Muscle of arm (tissue), 14 donors: ENCODE measurements at places on chromosomes 16 and 17.

GRCh38 chr16:87056083-87056482 is 261.1 kb downstream of the C16orf95 start:
- DNase-seq = no peak

DNA sequence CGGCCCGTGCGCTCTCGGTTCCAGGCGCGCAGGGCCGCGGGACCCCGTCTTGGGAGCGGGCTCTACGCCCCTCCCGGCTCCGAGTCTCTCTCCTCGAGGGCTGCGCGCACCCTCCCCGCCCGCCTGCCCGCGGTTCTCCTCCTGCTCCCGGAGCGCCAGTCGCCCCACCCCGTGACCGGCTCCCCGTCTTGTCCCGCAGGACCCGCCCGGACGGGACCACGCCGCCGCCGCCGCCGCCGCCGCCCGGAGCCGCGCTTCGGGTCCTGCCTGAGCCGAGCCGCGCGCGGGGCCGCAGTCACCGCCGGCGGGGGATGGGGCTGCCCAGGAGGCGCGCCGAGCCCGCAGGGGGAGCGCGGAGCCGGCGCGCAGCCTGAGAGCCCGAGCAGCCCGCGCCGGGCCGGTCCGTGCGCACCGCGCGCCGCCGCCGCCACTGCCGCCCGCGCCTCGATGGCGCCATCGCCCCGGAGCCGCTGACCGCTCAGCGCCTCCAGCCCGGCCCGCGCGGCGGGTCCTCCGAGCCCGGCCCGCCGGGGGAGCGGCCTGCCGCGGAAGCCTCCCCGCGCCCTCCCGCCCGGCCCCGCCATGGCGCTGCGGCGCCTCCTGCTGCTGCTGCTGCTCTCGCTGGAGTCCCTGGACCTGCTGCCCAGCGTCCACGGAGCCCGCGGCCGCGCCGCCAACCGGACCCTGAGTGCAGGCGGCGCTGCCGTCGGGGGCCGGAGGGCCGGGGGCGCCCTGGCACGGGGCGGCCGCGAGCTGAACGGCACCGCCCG is at the start of gene SHISA6:
TSS of gene SHISA6 (plus strand) at position 373 of the 770 bp plus-strand sequence.
- no peak for DNase-seq

DNA sequence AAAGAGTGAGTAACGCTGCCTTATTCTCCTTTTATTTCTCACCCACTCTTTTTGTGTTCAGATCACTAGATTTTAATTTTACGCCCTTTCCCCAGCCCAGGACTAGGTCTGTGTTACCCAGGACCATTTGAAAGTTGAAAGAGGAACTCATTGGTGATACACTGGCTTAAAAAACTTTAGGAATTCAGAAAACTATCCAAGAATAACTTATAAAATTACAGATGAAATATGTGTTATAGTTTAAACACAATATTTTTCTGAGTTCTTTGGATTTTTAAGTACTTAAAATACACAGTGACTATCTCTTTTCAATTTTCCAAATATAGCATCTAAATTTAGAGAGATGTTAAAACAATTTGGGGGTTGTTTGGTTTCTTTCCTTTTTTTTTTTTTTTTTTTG is 385.2 kb downstream of the CDH13 start:
- no peak for DNase-seq

DNA sequence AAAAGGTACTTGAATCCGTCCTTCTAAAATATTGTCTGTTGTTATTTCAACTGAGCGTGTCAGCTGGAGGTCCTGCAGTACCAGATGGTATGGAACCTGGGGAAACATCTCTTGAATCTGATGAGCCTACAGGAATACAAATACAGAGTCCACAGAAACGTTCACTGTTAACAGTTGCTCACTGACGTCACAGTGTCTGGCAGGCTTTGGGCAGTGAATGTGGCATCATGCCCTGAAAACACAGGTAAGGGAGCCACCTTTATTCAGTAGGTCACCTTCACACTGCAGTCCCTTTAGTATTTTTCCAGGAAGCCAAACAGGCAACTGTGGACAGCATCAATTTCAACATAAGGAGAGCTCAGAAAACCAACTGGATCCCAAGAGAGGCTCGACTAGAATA is 56.1 kb downstream of the AMFR start:
- no peak for DNase-seq

GRCh38 chr17:8490256-8491023 is 54.8 kb downstream of the NDEL1 start:
- DNase-seq = no peak

GRCh38 chr17:71004413-71004812 is 835.1 kb downstream of the KCNJ2 start:
- DNase-seq = no peak

DNA sequence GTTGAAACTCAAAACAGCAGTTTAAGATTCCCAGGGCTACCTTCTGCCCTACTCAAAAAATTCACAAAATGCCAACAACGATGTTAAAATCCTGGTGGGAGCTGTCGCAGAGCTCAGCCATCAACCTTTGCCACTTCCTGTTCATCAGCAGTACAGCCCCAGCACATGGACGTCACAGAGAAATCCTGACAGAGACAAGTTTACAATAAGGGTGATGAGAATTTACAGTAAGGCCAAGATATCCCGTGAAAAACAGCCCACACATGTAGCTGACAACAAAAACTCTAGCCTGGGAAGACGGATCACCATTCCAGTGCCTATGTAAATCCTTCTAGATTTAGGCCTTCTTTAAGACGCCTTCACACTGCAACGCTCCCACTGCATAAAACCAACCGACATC is 18.8 kb downstream of the USP22 start:
- DNase-seq = no peak

DNA sequence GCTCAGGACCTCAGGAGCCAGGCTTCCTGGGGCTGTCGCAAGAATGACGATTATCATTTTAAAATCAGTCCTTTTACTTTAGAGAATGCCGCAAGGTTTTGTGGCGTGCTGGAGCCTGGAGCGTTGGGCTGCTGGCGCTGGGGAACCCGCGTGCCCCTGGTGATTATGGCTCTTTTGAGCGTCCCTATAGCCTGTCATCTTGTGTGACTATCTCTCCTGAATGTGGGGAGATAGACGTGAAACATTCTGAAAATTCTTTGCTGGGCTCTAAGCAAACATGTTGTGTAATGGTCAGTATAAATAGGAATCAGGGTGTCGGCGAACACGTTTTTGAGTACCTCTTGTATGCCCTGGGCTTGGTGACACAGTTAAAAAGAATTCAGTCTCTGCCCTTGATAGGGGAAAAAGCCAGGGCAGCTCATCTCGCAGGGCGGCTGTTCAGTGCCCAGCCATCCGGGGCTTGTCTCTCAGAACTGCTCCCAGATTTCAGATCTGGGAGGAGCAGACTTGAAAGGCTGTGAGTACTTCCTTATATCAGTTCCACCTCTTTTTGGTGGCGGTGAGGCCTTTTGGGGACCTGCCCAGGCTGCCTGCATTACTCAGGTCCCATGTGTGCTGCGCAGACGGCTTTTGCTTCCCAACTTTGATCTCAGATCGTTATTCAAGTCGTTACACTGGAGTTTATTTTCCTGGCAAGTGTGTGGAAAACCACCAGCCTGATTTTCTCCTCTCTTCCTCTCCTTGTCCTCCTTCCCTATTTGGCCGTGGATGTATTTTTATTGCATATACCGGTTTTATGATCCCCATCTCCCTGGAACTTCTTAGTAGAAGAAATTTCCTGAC is 973 bp downstream of the SLC7A6 start:
- peak; percentile 25 for DNase-seq

GRCh38 chr17:7882068-7882467 is 6.5 kb upstream of the CHD3 start:
- DNase-seq = no peak

DNA sequence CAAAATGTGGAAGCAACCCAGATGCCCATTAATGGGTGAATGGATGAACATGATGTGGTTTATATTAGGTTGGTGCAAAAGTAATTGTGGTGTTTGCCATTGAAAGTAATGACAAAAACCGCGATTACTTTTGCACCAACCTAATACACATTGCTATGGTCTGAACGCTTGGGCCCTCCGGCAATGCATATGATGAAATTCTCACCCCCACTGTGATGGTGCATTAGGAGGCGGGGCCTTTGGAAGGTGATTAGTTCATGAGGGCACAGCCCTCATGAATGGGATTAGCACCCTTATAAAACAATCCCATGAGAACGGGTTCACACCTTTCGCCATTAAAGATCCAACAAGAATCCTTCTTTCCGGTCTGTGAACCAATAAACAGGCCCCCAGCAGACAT is 25.3 kb upstream of the PRM1 start:
- no peak for DNase-seq

GRCh38 chr16:4920826-4921225 is 16.1 kb downstream of the PPL start:
- no peak for DNase-seq

DNA sequence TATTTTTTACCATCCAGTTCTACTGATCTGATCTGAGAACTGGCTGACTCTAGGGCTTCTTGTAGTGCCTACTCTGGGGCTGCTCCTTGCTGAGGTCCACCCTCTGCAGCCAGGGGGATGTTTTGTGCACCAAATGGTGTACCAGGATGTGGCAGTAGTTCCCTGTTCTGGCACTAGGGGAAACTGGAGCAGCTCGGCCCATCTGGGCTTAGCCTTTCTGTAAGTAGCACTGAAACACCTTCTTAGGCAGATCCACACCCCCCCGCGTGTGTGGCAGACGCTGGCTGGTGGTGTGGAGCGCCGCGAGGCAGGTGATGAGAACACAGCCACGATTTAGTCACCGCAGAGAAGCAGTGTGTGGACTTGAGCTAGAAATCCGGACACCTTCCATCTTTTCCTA is 17.0 kb downstream of the DUSP14 start:
- DNase-seq = no peak

- DNase-seq = no peak
Observed at GRCh38 chr16:65249768-65250167, 127.9 kb upstream of the CDH11 start.

- no peak for DNase-seq
Observed at GRCh38 chr17:10843811-10844210, 5.9 kb upstream of the PIRT start.

GRCh38 chr17:80837711-80838110 is 153.9 kb upstream of the CHMP6 start:
- no peak for DNase-seq

DNA sequence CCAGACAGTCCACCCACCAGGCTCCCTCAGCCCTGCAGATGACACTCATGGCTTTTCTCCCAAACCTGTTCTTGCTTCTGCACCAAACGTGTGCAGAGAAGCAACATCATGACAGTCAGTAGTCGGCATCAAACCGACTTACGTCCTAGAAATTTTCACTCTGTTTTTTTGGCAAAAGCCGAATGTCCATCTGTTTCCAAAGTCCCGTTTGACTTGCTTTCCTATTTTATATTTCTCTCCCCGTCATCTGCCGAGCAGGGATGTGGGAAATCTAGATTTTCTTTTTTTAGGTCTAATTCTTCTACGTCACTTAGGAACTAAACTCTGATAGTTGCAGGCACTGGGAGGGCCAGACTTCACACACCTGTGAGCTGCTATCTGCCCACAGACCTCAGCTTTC is 104.9 kb downstream of the RMI2 start:
- DNase-seq = no peak

DNA sequence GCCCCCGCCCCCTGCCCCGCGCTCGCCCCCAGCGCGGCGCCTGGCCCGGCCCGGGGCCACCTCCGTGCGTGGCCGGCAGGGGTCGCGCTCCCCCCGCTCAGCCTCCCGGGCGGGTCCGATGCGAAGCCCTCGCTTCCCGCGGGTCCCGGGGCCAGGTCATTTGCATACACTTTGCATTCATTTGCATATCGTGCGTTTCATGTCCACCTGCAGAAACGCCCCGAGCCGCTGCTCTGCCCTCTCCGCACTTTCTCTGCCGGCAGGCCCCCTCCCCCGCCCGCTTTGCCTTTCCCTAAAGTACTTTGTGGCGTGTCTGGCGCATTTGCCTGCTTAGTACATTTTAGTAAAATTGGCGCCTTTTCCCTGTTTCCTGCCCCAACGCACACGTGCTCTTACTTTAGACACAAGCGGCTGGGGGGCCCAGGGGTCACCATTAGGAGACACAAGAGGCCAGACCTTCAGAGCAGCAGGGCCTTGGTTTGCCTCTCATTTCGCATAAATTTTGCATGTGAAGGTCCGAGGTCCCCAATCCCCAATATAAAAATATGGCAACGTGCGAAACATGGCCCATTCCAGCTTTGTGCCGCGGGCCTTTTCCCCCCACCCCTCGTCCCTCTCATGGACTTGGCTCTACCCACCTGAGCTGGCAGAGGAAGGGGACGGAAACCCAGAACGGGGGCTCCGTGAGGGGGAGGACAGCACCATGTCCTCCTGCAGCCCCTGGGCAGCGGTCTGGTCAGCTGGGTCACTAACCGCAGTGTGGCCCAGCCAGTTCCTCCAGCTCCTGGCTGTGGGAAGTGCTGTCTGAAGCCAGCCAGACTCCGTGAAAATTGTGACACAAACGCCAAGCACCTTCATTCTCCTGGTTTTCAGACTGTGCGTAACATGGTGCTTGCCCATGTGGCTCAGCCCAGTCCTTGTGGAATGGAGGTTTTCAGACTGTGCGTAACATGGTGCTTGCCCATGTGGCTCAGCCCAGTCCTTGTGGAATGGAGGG is 34.8 kb downstream of the CBFA2T3 start:
- peak; percentile 42 for DNase-seq

- no peak for DNase-seq
Observed at GRCh38 chr17:33494151-33494550, 201.1 kb upstream of the ASIC2 start.

DNA sequence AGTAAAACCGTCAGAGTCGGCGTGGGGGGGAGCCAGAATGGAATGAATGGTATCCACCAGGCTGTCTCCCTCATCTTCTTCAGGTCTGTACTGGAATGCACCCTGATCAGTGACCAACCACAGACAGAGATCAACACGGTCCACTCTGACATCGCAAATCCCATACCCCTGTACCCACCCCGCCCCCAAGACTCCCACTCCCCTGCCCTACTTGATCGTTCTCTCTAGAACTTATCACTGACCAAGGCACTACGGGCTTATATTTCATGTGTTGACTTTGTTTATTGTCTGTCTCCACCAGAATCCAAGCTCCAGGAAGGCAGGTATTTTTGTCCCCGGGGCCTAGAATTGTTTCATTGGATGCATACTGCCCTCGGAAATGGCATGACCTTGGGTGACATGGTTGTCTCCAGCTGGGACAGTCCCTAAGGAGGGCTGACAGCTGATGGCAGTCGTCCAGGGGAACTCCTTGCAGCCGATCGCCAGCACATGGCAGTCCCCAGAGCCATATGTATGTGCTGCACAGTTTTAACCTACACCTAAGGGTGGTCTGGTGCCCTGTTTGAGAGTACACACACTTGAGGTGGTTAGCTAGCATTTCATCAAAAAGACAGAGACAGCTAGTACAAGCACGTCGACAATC is 526 bp upstream of the MFSD6L start:
- no peak for DNase-seq

DNA sequence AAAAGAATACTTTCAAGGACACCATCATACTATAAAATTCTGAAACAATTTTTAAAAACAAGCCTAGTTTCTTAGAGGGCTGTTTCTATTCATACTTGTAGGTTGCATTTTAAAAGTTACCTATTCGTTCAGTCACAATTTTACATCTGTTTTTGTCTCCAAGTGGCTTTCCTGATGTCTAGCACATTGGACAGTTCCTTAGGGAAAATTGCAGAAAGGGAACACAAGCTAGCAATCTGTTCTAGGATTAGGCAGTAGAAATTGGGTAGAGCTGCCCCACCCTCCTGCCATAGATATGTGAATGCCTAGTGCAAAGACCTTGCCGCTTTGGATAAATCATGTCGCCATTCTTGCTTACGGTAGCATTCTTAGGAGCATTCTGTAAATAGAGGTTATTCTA is 358.9 kb downstream of the RBFOX1 start:
- no peak for DNase-seq

- DNase-seq = no peak
Observed at GRCh38 chr17:2933606-2934005, 129.8 kb downstream of the OR1D5 start.

- no peak for DNase-seq
Observed at GRCh38 chr16:49816875-49817274, 39.0 kb downstream of the ZNF423 start.
